GM12878 (cell line): ENCODE measurements at places on chromosomes 2 and 18. TPM values are rescaled to one million over a fixed set of nuclear protein-coding genes. Genes with fewer than 3 reads are reported as not detected.

Gene GPR35
- 0.14 TPM in 1 of 2 replicates, not detected in the other for polyA plus RNA-seq

Gene CDK15
- polyA plus RNA-seq, result not detected in 2 replicates

Gene CIDEA
- not detected in 2 replicates for polyA plus RNA-seq

DNA sequence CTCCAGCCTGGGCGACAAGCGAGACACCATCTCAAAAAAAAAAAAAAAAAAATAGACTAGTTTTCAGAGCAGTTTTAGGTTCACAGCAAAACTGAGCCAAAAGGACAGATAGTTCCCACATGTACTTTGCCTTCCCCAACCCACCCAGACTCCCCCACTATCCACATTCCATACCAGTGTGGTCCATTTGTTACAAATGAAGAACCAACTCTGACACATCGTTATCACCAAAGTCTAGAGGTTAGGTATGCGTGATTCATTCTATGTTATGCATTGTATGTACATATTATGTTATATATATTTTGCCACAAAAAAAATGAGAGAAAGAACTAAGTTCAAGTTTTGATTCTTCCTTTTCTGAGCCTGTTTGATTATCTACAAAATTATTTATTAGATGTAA, 3.5 kb downstream of the DUSP11 start:
- no peak overlapping the region for H3K27ac ChIP-seq
- H3K4me1 ChIP-seq, result peaks cover 4% of the 10 kb centered on the region; the same call in 1 of the 2 replicates
- no peaks in the 10 kb centered on the region for H3K27me3 ChIP-seq
- no peak for DNase-seq
- H3K36me3 ChIP-seq, result no peaks in the 10 kb centered on the region

GRCh38 chr2:36708041-36708741, 11.7 kb downstream of the VIT start:
- H3K4me3 ChIP-seq, result no peak overlapping the region
- DNase-seq, result no peak
- H3K27me3 ChIP-seq, result no peaks in the 10 kb centered on the region
- H3K36me3 ChIP-seq, result no peaks in the 10 kb centered on the region
- no peaks in the 10 kb centered on the region for H3K4me1 ChIP-seq
- no peak overlapping the region for H3K27ac ChIP-seq

GRCh38 chr2:37753758-37754157, 82.3 kb upstream of the CDC42EP3 start:
- H3K27me3 ChIP-seq, result no peaks in the 10 kb centered on the region
- no peak overlapping the region for H3K27ac ChIP-seq
- H3K4me1 ChIP-seq, result no peaks in the 10 kb centered on the region

GRCh38 chr2:239489481-239489880, 88.7 kb upstream of the HDAC4 start:
- no peak overlapping the region for H3K4me3 ChIP-seq
- no peak for DNase-seq
- H3K27me3 ChIP-seq, result no peaks in the 10 kb centered on the region; the same call in 1 of the 2 replicates
- H3K4me1 ChIP-seq, result no peaks in the 10 kb centered on the region
- H3K36me3 ChIP-seq, result no peaks in the 10 kb centered on the region

GRCh38 chr2:37377187-37377532, 32.7 kb downstream of the QPCT start:
- no peaks in the 10 kb centered on the region for H3K36me3 ChIP-seq
- no peaks in the 10 kb centered on the region for H3K27me3 ChIP-seq
- H3K4me3 ChIP-seq, result no peak overlapping the region
- peak; percentile 40 for DNase-seq
- peak overlapping the region; percentile 43; the same call in 1 of the 2 replicates for H3K27ac ChIP-seq

GRCh38 chr2:584863-585823, 92.1 kb downstream of the TMEM18 start:
- H3K4me1 ChIP-seq, result peaks cover 10% of the 10 kb centered on the region; the same call in 1 of the 2 replicates
- no peak overlapping the region for H3K27ac ChIP-seq
- no peaks in the 10 kb centered on the region for H3K36me3 ChIP-seq
- DNase-seq, result no peak
